ENCODE measurements at places on chromosomes 4 and X. TPM values are rescaled to one million over a fixed set of nuclear protein-coding genes. Genes with fewer than 3 reads are reported as not detected.

Gene PABPC1L2A
- total RNA-seq: not detected

Gene ZNF718
- 6.9 TPM for total RNA-seq

Gene DHRSX
- total RNA-seq: 22.8 TPM

Gene FDCSP
- total RNA-seq: not detected

Gene TSPAN6
- total RNA-seq: 39.5 TPM

Gene DCX
- not detected for total RNA-seq

Gene KIT
- total RNA-seq: 0.22 TPM

Gene F8A3
- total RNA-seq: not detected

Gene GC
- not detected for total RNA-seq

Gene CCDC120
- total RNA-seq: 4.0 TPM

Gene SMIM43
- 0.07 TPM for total RNA-seq

Gene MSX1
- total RNA-seq: 1.6 TPM
